ENCODE measurements at places on chromosomes 7 and 10. TPM values are rescaled to one million over a fixed set of nuclear protein-coding genes. Genes with fewer than 3 reads are reported as not detected.

The TRIP6 gene
- total RNA-seq = 41.6 TPM

The AKR1D1 gene
- not detected for total RNA-seq

The CTTNBP2 gene
- 4.6 TPM for total RNA-seq

The LBX1 gene
- total RNA-seq = not detected

The INA gene
- total RNA-seq = not detected

The GPR158 gene
- not detected for total RNA-seq

The SRPK2 gene
- 20.9 TPM for total RNA-seq

The UPK3B gene
- 78.8 TPM for total RNA-seq

The GRM3 gene
- not detected for total RNA-seq

All from right atrium auricular region (tissue), 2 donors.